NCI-H1930 (cell line): ENCODE measurements at places on chromosomes 4 and X.

DNA sequence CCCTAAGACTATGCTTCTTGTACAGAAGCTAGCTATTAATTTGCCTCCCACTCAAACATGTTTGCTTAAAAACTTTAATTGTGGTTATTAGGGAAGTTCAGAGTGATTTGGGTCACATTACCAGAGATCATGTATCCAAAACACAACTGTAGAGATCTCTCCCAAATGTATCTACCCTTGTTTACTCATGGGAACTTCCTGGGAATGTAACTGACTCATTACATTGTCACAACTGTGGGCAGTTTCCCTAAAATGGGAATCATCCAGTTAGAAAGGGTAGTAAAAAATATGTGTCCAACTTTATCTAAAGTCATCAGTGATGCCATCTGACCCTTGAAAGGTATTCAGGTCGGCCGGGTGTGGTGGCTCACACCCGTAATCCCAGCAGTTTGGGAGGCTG is 40.3 kb upstream of the GLRA3 start:
- no peak for DNase-seq

GRCh38 chrX:50618788-50619558 is 148.3 kb upstream of the DGKK start:
- DNase-seq = no peak

DNA sequence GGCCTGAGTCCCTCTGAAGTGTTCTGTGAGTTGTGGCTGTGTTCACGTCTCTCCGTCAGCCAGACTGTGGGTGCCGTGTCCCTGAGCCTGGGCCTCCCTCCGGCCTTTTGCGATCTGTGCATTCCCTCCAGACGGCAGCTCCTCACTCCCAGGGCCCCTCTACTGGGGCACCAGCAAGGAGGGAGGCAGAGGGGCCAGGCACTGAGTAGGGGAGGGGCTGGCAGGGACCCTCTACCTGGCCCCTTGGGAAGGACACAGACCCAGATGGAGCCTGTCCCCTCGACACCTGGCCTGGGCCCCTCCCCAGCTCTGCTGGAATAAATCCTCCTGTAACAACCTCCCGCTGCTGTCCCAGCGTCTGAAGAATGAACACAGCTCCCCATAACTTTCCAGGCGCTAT is 110.0 kb upstream of the NKX1-1 start:
- DNase-seq = no peak

DNA sequence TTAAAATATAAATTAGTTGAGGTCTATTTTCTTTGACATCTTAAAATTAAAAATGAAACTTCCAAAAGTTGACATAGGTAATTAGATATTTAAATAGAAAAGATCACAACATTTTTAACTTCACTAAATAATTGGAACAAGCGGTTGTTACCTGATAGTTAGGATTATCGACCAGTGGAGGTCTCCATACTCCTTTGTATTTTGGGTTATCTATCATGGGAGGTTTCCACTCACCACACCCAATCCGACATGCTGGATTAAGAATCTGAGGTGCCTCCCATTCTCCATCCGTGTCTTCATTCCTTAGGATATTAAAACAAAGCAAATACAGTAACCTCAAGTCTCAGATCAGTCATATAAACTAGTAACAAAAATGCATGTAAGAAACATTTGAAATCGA is 22.2 kb downstream of the SCOC start:
- DNase-seq = no peak

DNA sequence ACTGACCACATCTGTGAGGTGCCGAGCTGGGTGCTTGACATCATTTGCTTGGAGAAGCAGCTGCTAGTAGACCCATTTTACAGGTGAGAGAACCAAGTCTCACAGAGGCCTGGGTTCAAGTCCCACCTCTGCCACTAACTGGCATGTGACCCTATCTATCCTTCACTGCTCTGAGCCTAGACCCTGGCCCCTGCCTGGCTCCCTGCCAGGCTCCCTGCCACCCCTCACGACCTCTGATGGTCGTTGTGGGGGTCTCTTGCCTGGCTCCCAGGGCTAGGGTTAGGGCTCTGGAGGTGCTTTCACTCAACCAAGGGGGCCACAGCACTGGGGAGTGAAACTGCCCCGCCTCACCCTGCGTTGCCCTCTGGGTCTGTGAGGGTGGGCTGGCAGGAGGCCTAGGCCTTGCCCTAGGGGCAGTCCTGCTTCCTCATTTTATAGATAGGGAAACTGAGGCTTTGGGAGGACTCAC is 7.2 kb upstream of the ADD1 start:
- DNase-seq = no peak

DNA sequence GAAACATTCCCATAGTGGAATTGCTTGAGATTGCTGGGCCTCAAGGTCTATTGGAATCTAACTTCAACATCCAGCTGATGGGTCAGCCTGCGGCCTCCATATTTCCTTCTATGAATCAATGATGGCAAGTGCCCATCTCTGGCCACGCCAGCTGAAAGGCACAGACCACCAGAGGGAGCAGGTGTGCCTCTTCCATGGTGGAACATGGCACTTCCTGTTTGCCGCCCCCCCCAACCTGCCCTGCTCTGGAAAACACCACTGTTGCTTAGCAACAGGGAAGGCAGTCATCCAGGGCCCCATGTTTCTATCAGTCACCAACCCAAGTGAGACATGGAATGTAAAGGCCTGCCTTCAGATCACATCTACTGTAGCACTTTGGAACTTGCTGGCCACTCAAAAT is 11.6 kb downstream of the PAGE4 start:
- DNase-seq = peak; percentile 34

DNA sequence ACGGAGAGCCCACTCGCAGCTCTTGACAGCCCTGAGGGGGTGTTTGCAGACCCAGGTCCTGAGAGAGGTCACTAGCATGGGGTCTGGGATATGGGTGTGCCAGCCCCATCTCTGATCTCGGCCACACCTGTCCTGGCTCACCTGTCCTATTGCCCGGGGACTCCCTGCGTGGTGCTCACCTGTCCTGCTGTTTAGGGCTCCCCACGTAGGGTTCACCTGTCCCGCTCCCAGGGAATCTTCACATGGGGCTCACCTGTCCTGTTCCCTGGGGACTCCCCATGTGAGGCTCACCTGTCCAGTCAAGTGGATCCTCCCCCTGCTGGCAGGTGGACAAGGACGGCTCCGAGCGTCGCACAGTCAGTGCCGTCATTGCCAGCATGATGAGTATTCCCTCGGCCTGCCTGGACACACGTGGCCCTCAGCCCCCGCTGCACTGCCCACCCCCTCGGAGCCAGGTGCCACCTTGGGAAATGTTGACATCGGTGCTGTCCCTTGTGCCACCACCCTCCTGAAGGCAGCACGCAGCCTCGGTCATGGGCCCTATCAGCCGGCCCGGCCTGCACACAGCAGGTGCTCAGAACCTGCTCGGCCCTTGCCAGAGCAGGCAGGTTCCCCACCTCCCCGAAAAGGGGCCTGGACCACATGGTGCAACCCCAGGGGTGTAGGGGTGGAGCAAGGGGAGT is 6.3 kb downstream of the SLC49A3 start:
- DNase-seq = no peak

DNA sequence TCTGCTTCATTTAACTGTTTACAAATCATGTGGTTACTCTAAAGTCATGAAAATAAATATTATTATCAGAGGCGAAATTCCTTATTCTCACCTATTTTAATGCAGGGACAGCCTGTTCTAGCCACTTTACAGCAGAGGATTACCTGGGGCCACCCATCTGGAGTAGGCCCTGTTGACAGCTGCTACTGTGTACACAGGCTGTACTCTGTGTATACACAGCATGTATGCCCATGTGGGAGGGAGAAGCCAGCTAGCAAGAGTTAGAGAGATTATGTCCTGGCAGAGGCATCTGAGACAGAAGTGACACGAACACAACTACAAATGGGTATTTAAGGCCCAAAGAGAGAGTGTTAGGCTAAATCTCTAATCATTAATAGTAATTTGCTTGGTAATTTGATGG is 62.1 kb downstream of the GPRIN3 start:
- peak; percentile 45 for DNase-seq

DNA sequence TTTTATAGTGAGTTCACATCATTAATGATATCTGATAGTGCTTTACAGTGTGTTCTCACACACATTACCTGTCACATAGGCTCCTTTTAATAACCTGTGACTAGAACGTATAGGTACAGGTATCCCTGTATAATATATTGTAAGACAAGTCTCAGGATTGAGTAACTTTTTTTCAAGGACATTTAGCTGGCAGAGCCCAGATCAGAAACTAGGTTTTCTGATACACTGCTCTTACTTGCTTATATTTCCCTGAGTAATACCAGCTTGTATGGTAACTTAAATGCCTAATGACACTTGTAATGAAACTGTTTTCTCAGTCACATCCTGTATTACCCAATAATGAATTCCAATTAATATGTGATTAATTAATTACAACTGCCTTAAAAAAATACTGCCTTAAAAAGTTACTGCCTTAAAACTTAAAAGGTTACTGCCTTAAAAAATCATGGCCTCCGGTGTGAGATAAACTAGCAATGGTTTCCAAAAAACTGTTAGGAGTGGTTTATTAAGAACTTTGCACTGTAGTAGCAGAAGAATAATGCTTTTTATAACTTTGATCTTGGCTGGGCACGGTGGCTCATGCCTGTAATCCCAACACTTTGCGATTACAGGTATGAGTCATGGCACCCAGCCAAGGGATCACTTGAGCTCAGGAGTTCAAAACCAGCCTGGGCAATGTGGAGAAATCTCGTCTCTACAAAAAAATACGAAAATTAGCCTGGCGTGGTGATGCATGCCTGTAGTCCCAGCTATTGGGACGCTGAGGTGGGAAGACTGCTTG is 11.9 kb downstream of the COPS4 start:
- no peak for DNase-seq

GRCh38 chr4:128615197-128615596 is 194.3 kb upstream of the JADE1 start:
- DNase-seq = no peak

GRCh38 chr4:1082215-1083182 is 30.9 kb downstream of the RNF212 start:
- no peak for DNase-seq

GRCh38 chr4:184848510-184848909 is 22.7 kb upstream of the ACSL1 start:
- no peak for DNase-seq

DNA sequence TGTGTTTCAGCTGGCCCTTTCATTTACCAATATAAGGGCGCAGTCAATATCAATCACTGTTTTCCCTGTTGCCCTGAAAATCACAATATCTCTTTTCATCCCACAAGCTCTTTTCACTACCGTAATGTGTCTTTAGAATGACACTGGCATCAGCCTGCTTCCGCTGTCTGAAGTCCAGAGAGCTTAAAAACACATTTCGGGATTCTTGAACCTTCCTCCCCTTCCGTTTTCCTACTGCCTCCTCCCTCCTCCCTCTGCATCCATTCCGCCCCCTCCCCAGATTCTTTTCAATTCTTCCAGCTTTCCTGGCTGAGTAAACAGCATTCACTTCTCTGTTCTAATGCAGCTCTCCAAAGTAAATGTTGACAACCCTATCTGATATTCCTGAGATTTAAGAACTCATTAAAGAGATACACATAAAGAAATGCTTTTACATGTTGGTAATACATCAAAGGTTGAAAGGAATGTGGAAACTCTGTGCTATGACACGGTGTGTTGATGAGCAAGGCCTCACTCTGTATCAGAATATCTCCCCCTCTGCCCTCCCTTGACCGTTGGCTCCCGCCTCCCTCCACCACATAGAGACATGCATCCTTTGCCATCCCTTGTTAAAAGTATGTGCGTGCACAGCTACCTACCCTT is 83.5 kb upstream of the SPRY1 start:
- DNase-seq = no peak

DNA sequence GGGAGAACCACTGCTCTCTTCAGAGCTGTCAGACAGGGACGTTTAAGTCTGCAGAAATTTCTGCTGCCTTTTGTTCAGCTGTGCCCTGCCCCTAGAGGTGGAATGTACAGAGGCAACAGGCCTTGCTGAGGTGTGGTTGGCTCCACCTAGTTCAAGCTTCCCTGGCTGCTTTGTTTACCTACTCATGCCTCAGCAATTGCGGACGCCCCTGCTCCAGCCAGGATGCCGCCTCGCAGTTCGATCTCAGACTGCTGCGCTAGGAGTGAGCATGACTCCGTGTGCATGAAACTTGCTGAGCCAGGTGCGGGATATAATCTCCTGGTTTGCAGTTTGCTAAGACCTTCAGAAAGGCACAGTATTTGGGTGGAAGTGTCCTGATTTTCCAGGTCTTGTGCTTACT is 70.9 kb downstream of the MAGEB5 start:
- no peak for DNase-seq

DNA sequence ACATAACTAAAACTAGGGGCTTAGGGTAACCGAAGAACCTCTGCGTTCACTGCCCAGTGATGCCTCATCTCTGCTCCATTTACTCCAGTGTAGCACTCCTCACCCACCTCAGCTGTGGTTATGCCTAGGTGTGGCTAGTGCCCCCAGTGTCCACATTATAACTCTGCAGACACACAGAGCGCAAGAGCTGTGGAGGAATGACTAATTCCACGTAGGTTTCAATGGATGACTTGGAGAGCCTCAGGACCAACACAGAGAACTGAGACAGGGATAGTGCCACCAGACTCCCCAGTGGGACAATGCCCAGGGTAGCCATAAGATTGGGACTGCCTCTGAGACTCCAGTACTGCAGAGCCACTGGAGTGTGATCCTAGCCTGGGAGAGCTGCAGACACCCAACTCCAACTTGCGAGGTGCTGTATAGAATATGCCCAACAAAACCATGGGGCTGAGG is 542.4 kb upstream of the DIPK2B start:
- no peak for DNase-seq

DNA sequence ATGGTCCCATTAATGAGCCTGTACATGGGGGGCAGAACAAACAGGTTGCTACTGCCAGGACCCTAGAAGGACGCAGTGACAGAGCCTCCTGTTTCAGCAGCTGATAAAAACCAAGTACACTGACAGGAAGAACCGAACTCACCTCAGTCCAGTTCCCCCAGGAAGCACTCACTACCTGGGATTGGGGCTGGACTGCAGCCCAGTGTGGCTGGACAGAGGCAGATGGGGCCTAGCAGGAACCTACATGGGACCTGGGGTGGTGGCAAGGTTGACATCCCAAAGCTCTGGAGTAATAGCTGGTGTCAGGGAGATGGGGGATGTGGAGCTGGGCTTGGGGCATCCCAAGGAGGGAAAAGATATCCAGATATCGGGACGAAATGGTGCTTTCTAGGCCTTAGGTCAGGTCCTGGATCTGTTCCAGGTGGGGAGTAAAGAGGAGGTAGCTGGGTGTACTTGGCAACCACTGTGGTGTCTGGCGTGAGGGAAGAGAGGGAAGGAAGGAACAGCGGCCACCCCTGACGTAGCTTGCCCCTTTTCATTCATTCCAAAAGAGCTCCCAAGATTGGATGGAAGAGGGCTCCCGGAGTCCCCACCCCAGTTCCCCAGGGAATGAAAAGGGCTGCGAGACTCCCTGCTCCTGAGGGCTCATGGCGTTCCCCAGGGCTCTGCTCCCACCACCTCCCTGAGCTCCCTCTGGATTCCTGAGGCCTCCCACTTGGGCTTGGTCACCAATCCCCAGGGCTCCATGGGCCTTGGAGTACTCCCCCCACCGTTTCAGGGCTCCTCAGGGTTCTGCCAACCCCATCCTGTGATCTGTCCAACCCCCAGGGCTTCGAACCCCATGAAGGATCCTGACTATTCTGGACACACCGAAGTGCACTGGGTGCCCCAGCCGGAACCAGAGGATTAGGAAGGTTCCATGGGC is 4.5 kb downstream of the EMD start:
- DNase-seq = no peak

GRCh38 chr4:65580551-65580950 is 89.7 kb downstream of the EPHA5 start:
- DNase-seq = no peak
